Femur (tissue), 1 donor: ENCODE measurements at places on chromosomes 13 and 19.

DNA sequence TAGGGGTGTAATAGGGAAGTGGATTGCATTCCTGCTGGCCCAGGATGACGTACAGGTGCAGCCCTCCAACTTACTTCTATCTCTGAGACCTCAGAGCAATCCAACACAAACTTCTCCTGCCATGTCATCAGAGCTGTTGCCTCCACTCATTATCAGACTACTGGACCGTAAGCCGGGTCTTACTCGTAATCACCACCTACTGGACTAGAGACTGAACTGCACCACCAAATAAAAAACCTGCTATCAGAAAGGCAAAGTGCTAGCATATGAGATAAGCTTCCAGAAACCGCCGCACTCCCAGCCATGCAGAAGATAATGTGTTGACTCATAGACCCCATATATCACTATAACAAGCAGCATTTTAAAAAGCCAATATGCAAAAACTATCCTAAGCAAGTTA, 102.0 kb downstream of the SLITRK1 start:
- DNase-seq, result no peak

DNA sequence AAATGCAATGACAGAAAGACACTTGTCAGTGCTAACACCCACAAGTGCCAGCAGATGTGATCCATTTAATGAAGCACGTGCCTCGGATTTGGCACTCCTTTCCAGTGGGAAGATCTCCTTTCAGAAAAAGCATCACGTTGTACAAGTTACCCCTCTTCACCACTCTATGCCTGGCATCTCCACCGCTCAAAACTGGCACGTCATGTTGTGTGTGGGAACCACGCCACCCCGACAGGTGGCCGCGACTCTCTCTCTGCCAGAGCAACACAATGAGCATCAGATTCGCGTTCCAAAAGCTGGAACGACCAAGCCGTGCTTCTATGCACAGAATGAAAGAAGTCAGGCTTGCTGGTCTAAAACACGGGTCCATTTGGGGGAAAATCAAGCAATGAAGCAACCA, 24.3 kb downstream of the TMTC4 start:
- DNase-seq, result peak; percentile 60

DNA sequence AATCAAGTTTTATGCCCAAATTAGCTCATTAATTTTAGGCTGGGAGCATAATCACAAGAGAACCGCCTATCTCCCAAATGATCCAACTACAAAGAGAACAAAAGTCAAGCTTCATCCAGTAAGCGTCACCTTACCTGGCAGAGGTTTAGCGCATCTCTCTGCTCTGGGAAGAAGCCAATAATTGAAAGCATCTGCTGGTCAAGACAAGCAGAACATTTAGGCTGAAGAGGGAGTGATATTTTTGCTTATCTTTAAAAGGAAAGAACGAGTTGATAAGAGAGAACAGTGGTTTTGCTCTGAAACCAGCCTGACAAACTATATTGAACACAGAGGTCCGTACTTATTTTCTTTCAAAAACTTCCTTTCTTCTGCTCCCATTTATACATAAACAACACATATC, 242.1 kb downstream of the ENOX1 start:
- DNase-seq, result no peak

GRCh38 chr19:5394551-5395505, 54.2 kb upstream of the PTPRS start:
- no peak for DNase-seq

DNA sequence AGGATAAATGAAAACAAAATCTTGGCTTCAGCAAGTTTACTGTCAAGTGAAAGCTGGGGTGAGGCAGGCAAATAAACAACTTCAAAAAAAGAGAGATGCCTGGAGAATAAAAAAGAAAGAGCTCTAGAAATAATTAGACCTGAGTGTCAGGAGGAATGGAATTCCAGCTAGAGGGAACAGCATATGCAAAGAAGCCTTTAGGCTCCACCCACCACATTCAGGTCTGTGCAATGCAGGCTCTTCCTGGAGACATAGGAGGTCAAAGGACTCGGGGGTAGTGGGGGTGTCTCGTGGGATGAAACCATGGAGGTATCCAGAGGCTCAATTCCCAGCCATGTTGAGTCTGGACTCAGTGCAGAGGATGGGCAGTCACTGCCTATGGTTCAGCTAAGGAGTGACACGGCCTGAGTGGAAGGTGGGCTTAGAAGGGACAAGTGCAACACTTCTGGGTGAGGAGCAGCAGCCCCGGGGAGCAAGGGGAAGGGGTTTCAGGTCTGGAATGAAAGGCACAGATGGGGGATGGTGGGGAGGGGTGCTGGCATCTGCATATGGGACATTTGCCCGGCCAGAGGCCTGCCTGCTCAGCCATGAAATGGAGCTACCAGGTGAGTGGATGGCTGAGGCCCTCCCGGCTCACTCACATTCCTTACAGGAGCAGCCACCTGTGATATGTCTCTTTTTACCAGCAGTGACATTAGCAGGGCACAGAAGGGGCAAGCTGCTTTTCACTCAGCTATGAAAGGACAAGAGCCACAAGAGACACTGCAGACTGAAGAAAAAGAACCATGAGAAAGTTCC, 12.3 kb downstream of the LATS2 start:
- no peak for DNase-seq

GRCh38 chr13:53490752-53491151, 462.1 kb downstream of the OLFM4 start:
- no peak for DNase-seq

GRCh38 chr13:36601186-36601585, 72.6 kb upstream of the SERTM1 start:
- no peak for DNase-seq

DNA sequence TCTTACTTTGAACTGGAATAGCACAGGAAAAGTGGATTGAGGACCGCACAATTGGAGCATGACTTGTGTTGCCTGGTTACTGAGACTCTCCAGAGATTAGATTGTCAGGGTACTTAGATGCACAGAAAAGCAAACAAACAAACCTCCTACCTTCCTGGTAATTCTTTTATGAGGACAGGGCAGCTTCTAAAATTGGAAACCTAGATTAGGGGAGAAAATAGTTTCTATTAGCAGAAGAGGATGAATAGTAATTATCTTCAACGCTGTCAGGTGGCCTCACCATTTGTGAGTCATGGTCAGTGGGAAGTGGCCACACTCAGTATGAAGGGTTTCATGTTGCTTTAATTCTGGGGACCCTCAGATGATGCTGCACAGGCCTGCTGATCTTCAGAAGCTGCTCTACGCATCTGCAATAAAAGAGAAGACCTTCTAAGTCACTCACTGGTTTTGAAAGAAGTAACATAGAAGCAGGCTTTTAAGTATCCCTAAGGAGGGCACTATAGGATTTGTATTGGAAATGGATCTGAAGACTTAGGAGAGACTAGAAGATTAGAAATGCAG, 106.8 kb downstream of the LACC1 start:
- no peak for DNase-seq

- no peak for DNase-seq
Observed at GRCh38 chr13:33723365-33723764, 94.6 kb upstream of the RFC3 start.

DNA sequence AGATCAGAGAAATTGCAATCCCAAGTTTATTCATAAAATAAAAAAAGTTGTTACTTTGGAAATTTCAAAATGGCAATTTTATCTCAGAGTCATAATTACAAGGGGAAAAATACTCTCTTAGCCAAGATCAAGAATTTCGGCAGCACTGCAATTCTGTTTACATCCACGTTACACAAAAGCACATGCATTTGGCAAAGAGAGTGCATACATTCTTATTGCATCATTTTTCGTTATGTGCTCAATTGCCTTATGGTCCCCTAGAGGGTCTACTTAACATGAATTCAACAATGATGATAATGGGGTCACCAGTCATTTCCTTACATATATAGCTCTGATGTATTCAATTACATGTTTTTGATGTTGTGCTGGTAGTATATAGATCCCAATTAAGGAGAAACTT, 498.0 kb downstream of the DIAPH3 start:
- DNase-seq, result no peak
